Cortex of kidney (tissue), 1 donor: ENCODE measurements at places on chromosomes 7 and 10.

GRCh38 chr10:65323802-65324201, 1602.0 kb upstream of the LRRTM3 start:
- DNase-seq: no peak

DNA sequence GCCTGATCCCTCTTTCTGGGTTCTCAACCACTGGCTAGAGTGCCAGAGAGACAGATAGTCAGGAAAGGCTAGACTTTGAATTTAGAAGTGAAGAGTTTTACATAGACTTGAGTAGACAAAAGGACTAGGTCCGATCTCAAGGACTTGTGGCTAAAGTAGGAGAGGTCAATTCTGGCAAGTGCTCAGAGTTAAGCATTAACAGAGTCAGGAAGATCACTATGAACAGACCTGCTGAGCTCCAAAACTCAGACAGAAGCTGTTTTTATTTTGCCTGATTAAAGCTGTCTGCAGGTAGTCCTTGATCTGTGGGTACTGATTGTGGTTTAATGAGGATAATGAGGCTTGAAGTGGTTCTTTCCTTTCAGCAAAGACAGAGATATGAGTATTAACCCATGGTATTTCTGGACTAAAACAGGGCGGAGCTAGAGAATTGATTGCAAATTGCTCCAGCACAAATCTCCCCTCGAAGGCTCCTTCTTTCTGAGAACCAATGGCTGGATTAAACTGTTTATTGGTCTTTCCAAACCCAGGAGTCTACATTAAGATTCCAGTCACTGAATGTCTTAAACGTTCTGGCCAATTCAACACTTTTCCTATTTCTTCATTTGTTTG, 423.2 kb downstream of the IPMK start:
- DNase-seq: no peak

DNA sequence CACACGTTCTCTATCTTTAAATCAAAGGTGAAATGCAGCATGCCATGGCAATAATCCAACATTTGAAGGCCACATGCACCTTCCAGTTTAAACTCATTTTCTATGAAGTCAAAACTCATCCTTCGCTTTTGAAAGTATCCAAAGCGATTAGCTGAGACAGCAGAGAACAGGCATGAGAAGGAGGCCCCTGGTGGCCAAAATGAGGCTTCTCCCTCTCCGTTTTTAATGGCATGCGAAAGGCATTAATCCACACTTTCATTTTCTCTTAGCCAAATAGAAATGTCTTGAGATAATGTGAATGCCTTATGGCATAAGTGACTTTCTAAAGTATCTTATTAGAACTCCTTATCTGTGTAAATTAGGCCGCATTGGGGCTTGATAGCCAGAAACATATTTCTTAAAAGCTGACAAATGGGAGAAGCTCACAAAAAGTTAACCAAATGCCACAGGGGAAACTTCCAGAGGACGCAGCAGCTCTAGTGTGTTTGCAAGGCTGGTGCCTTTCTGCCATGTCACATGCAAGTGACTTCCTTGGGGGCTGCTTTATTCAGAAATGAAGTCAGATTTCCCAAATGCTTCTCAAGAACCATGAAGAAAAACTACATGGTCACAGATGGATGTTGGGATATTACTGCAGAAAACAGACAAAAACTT, 1189.6 kb downstream of the SORCS1 start:
- no peak for DNase-seq

- no peak for DNase-seq
Measured at GRCh38 chr7:69701288-69701687, 103.0 kb downstream of the AUTS2 start.

DNA sequence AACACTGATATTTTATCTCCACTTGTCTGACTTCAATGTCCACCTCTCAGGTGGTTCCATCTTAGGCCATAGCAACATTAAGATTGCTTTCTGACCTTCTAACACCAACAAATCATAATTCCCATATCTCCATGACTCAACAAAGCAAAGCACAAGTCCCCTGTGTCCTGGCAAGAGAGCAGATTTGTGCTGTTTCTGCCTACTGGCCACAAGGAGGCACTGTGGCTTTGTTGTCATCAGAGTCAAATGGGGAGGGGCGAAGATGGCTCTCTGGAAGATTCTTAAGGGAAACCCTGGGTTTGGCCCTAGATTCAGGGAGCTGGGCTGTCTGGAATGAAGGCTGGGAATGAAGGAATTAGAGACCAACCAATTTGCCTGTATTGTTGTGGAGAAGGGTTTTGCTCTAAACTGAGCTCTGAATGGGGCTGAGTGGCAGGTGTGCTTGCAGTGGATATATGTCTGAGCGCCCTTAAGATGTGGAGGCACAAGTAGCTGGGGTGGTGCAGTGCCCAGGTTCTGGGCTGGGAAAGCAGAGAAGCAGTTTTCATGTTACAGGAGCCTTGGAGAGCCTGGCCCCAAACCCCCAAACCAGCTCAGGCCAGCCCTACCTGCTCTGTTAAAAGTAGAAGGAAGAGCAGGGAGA, 154.8 kb upstream of the PRSS58 start:
- no peak for DNase-seq

- DNase-seq: no peak
Measured at GRCh38 chr7:74475987-74476350, 22.3 kb downstream of the GTF2IRD1 start.

GRCh38 chr7:55369427-55370400, 4.6 kb downstream of the LANCL2 start:
- DNase-seq: no peak

GRCh38 chr7:157526913-157527634, 190.3 kb downstream of the DNAJB6 start:
- no peak for DNase-seq

GRCh38 chr7:140674356-140674800, 1.6 kb downstream of the ADCK2 start:
- no peak for DNase-seq

- no peak for DNase-seq
Measured at GRCh38 chr10:4121502-4122380, 336.7 kb upstream of the KLF6 start.
